Stomach (tissue), 19 donors: ENCODE measurements at places on chromosomes 5 and 9. TPM values are rescaled to one million over a fixed set of nuclear protein-coding genes. Genes with fewer than 3 reads are reported as not detected.

DNA sequence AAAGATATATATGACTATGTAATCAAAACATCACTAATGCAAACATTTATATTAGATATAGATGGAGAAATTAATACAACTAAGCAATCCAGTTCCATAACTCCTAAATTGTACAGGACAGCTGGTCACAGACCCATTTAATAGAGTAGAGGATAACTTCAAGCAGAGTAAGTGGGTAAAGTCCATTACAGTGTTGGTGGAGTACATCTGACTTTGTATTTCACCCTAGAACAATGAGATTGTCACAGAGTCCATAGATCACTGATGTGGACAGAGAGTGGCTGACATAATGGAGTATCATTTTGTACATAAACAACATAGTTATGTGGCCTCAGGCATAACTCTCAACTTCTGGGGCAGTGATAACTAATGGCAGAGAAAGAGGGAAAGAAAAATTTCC is 267.8 kb upstream of the KLF9 start:
- no peaks in the 10 kb centered on the region for H3K4me1 ChIP-seq
- no peak overlapping the region for H3K27ac ChIP-seq
- H3K27me3 ChIP-seq = no peaks in the 10 kb centered on the region
- H3K36me3 ChIP-seq = no peaks in the 10 kb centered on the region
- DNase-seq = no peak

DNA sequence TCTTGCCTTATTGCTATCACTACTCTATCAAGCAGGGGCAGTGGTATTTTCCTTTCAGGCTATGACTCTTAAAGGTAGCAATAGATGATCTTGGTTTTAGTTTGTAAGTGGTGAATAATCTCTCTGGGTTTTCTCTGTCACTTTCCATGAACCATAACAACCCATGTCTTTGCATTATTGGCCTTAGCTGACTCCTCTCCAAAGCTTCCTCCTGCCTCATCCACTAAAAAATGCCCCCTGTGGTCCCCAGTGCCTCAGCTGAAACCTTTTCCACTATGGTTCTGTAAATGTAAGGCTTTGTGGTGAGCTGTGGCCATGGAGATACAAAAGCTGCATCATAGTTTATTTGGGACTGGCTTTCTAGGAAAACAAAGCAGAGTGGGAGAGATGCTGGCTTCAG is 128.8 kb downstream of the GPBP1 start:
- peaks cover 7% of the 10 kb centered on the region for H3K4me1 ChIP-seq
- DNase-seq = no peak
- no peak overlapping the region for H3K4me3 ChIP-seq
- no peaks in the 10 kb centered on the region for H3K36me3 ChIP-seq
- H3K27ac ChIP-seq = no peak overlapping the region
- H3K27me3 ChIP-seq = no peaks in the 10 kb centered on the region

- H3K4me1 ChIP-seq = no peaks in the 10 kb centered on the region
- H3K36me3 ChIP-seq = no peaks in the 10 kb centered on the region
- no peak for DNase-seq
- no peak overlapping the region for H3K4me3 ChIP-seq
Measured at GRCh38 chr5:133376986-133377385, 235.4 kb downstream of the FSTL4 start.

DNA sequence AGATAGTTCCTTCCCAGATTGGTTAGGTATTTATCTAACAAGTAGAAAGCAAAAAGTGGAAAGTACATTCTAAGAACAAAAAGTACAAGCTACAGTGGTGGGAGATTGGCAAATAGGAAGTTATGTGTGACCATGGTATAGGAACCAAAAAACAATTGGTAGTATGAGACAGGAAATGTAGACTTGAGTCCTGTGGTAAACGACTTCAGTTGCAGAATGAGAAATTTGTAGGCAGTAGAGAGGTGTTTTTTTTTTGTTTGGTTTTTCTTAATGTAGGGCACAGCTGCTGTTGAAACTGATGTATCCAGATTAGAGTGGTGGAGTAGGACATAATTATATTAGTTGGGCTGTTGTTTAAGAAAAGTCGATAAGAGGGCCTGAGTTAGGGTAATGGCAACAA is 72.0 kb downstream of the CCNH start:
- no peaks in the 10 kb centered on the region for H3K27me3 ChIP-seq
- DNase-seq = peak; percentile 21
- H3K27ac ChIP-seq = no peak overlapping the region
- H3K4me1 ChIP-seq = no peaks in the 10 kb centered on the region

DNA sequence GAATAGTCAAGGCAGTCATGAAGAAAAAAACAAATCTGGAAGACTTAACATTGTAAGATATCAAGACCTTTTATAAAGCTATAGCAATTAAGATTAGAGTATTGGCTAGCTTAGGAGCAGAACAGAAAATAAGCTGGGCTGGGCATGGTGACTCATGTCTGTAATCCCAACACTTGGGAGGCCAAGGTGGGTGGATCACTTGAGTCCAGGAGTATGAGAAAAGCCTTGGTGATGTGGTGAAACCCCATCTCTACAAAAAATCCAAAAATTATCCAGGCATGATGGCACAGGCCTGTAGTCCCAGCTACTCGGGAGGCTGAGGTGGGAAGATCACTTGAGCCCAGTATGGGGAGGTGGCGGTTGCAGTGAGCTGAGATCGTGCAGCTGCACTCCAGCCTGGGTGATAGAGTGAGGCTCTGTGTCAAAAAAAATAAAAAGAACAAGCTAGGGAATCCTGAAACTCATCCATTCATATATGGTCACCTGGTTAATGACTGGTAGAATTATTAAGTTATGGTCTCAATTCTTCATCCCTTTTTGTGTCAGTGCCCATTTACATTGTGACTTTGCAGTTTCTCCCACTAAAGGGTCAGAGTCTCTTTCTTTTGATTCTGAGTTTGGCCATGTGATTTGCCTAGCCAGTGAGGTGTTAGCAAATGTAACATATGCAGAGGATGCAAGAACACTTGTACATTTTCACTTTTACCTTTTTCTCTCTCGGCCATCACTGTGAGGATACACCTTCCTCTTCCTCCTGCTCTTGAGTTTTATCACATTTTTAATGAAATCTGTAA is 144.6 kb upstream of the SGCD start:
- DNase-seq = no peak
- no peaks in the 10 kb centered on the region for H3K4me1 ChIP-seq
- no peaks in the 10 kb centered on the region for H3K27me3 ChIP-seq
- no peaks in the 10 kb centered on the region for H3K36me3 ChIP-seq

- no peak for DNase-seq
- peaks cover 13% of the 10 kb centered on the region for H3K36me3 ChIP-seq
- no peak overlapping the region for H3K4me3 ChIP-seq
- H3K4me1 ChIP-seq = peaks cover 4% of the 10 kb centered on the region
Measured at GRCh38 chr5:69509212-69509611, 16.6 kb downstream of the OCLN start.

DNA sequence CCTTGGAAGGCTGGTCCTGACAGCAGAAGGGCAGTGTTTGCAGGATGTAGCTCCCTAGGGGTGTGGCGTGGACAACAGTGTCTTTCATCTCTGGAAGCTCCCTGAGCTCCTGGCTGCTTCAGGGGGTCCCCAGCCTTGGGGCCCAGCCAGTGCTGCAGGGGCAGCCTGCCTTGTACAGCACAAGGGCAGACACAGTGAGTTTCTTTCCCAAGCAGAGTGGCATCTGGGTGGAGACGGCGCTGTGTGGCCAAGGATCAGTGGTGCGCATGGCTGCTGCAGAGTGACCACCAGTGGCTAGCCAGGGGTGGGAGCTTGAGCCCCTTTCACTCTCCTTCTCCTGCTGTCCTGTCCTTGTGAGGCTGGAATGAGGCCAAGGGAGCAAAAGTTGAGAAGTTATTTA is 7.6 kb upstream of the IRX4 start:
- H3K4me3 ChIP-seq = no peak overlapping the region
- H3K4me1 ChIP-seq = peaks cover 21% of the 10 kb centered on the region
- DNase-seq = no peak
- H3K27me3 ChIP-seq = peaks cover 51% of the 10 kb centered on the region
- H3K36me3 ChIP-seq = no peaks in the 10 kb centered on the region
- no peak overlapping the region for H3K27ac ChIP-seq

DNA sequence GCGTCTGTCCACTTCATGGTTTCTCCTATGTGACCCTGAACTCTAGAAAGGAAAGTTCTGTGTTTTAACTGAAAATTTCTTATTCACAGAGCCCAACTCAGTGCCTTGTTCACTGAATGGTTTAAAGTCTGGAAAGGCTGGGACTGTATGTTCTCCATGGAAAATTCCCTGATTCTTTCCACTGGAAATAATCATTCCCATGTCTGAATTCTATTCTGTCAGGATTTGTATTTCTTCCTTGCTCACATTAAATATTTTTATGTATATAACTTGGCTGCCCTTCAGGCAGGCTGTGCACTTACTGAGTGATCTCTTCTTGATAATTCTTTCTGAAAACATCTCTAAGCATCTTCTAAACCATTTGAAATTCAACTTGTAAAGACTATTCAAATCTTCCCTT is 1126.9 kb upstream of the DMAC1 start:
- no peaks in the 10 kb centered on the region for H3K27me3 ChIP-seq
- no peak for DNase-seq
- no peak overlapping the region for H3K27ac ChIP-seq
- H3K36me3 ChIP-seq = no peaks in the 10 kb centered on the region

DNA sequence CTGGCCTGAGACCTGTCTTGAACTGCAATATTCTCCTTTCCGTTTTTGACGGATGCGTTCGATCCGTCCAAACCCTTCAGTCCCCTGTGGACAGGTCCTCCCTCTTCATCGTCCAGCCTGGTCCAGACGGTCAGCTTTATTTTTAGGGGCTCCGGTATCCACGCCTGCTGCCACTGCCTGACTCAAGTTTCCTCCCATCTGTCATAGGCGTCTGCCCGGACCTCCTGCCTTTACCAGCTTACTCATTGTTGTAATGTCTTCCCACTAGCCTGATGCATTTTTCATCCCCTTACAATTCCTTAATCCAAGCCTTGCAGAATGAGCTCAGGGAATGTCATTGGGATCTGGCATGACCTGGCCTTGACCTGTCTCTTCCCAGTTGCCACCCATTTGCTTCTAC is 145.8 kb downstream of the TENT4A start:
- no peak overlapping the region for H3K27ac ChIP-seq
- H3K4me3 ChIP-seq = no peak overlapping the region
- H3K36me3 ChIP-seq = no peaks in the 10 kb centered on the region
- H3K4me1 ChIP-seq = no peaks in the 10 kb centered on the region
- DNase-seq = no peak
- H3K27me3 ChIP-seq = no peaks in the 10 kb centered on the region

- H3K27me3 ChIP-seq = no peaks in the 10 kb centered on the region
- peaks cover 35% of the 10 kb centered on the region for H3K36me3 ChIP-seq
- DNase-seq = no peak
- H3K4me1 ChIP-seq = peaks cover 40% of the 10 kb centered on the region
- H3K4me3 ChIP-seq = no peak overlapping the region
- no peak overlapping the region for H3K27ac ChIP-seq
Measured at GRCh38 chr5:75341934-75342333, 4.9 kb downstream of the HMGCR start.

DNA sequence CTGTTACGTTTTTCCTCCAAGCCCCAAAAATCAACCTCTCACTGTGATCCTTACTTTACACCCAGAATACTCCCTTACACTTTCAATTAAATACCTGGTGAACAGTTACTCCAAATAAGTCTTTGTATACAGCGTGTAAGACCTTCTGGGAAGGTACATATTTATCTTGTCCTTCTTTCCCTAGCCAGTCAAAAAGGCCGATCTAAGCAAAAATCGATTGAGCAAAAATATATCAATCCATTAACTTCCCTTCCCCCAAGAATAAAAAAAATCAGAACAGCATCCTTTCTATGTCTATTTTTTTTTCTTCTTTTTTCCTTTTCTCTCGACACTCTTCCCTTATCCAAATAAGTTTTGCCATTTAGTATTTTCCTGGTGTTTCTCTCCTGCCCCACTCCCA is 71.3 kb downstream of the ABHD17B start:
- no peaks in the 10 kb centered on the region for H3K27me3 ChIP-seq
- H3K4me1 ChIP-seq = no peaks in the 10 kb centered on the region
- H3K36me3 ChIP-seq = no peaks in the 10 kb centered on the region
- no peak overlapping the region for H3K4me3 ChIP-seq
- DNase-seq = no peak

GRCh38 chr5:11785771-11786352 is 118.4 kb downstream of the CTNND2 start:
- no peak overlapping the region for H3K27ac ChIP-seq
- no peaks in the 10 kb centered on the region for H3K36me3 ChIP-seq
- no peak for DNase-seq

TRUB2 gene
- total RNA-seq = 7.4 TPM

CNTNAP3 gene
- 2.8 TPM for total RNA-seq
